Cerebellum (tissue), 4 donors: ENCODE measurements at places on chromosomes 2 and 18. TPM values are rescaled to one million over a fixed set of nuclear protein-coding genes. Genes with fewer than 3 reads are reported as not detected.

Gene PLGLB2
- 7.3 TPM for total RNA-seq

Gene FAM136A
- total RNA-seq: 17.1 TPM

Gene ZC3H6
- total RNA-seq: 25.8 TPM

Gene GALNT1
- total RNA-seq: 60.2 TPM

Gene REEP1
- total RNA-seq: 75.8 TPM

Gene CCDC121
- total RNA-seq: 3.1 TPM

Gene SPP2
- total RNA-seq: not detected

Gene REG3A
- total RNA-seq: 0.45 TPM
